ENCODE measurements at places on chromosomes 11 and 22.

- no peak for DNase-seq
These were observed 119.3 kb downstream of the METTL15 start for GRCh38 chr11:28227460-28227859.

GRCh38 chr11:9266926-9267325 is 1.8 kb upstream of the DENND5A start:
- DNase-seq, result no peak

GRCh38 chr22:18050065-18050464 is 25.7 kb upstream of the MICAL3 start:
- DNase-seq, result no peak

DNA sequence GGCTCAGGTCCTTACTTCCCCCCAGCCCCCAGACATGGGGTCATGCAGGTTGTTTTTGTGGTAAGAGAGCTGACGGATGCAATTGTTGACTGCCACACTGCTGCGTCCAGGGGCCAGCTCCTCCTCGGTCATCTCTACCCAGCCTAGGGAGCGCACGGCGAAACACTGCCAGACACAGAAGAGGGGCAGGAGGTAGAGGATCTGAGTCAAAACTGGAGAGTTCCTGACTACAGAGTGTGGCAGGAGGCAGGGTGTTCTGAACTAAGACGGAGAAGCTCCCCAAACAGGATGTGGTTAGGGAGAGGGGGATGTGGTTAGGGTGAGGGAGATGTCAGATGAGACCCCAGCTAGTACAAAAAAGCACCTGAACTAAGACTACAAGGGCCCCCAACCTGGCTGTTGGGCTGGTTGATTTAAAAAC is 12.3 kb downstream of the SMPD1 start:
- peak; percentile 93 for DNase-seq

GRCh38 chr11:117273550-117274289 is 17.4 kb upstream of the BACE1-AS start:
- no peak for DNase-seq

DNA sequence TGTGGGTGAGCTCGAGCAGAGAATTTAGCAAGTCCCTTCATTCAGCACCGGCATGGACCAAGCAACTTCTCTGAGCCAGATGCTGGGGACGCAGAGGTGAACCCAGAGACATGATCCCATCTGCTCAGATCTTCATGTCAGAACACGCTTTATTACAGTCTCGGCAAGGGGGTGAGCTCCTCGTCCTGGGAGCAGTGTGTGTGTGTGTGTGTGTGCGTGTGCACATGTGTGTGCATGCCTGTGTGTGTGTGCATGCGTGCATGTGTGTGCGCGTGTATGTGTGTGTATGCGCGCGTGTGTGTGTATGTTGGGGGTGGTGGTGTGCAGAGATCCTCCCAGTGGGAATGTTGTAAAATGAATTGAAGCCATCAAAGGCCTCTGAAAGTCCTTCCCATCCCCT is 9.8 kb downstream of the MIAT start:
- DNase-seq, result no peak

DNA sequence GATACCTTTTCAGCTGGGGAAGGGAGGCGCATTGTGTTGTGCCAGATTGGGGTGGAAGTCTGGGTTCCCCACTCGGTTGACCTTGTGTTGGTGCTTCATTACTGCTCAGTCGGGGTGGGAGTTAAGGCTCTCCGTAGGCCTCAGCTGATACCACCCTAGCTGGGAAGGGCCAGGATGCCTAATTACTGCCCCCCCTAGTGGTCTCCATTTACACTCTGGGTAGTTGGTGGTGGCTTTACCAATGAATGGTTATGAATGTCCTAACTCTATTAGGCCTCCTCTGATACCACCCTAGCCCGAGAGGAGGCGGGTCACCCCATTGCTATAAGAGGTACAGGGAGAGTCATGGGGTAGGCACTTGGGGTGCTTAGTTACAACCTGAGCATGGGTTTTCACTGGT is 27.5 kb upstream of the HIKESHI start:
- DNase-seq, result peak; percentile 35

GRCh38 chr11:86070142-86071056 is 1.5 kb upstream of the PICALM start:
- no peak for DNase-seq

- DNase-seq, result no peak
These were observed 32.1 kb downstream of the FAM168A start for GRCh38 chr11:73565804-73566203.

GRCh38 chr22:17343766-17344165 is 25.5 kb upstream of the CECR2 start:
- DNase-seq, result no peak

- no peak for DNase-seq
These were observed 247.9 kb upstream of the ARHGAP20 start for GRCh38 chr11:110960167-110960566.

- DNase-seq, result no peak
These were observed 924.9 kb downstream of the TBC1D22A start for GRCh38 chr22:47687346-47687655.

GRCh38 chr22:19762568-19763457 is 2.2 kb downstream of the TBX1 start:
- DNase-seq, result no peak

DNA sequence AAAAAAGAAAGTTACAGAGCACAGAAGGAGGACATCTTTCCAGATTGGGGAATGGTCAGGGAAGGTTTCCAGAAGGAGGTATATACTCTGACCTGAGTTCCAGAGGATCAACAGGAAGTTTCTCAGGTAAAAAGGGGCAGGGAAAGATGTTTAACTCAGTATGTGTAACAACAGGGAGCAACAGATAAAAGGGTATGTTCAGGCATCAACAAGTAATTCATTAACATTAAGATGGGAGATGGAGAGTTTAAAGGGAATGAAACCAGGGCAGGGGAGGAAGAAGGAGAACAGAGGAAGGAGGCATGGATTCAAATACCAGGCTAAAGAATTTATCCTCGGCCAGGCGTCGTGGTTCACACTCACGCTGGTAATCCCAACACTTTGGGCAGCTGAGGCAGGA is 2.5 kb upstream of the DENND5A start:
- no peak for DNase-seq

- DNase-seq, result no peak
These were observed 31.7 kb downstream of the TEAD1 start for GRCh38 chr11:12705874-12706273.

- DNase-seq, result peak; percentile 28
These were observed 74.8 kb upstream of the SLC22A12 start for GRCh38 chr11:64516226-64516625.

- no peak for DNase-seq
These were observed 17.4 kb upstream of the MRGPRX1 start for GRCh38 chr11:18956630-18957029.

GRCh38 chr11:129061492-129062230 is 119.0 kb upstream of the TP53AIP1 start:
- DNase-seq, result no peak

- no peak for DNase-seq
These were observed 40.5 kb upstream of the OR9Q1 start for GRCh38 chr11:57983191-57983590.

GRCh38 chr11:3767536-3767935 is 29.8 kb downstream of the NUP98 start:
- no peak for DNase-seq

DNA sequence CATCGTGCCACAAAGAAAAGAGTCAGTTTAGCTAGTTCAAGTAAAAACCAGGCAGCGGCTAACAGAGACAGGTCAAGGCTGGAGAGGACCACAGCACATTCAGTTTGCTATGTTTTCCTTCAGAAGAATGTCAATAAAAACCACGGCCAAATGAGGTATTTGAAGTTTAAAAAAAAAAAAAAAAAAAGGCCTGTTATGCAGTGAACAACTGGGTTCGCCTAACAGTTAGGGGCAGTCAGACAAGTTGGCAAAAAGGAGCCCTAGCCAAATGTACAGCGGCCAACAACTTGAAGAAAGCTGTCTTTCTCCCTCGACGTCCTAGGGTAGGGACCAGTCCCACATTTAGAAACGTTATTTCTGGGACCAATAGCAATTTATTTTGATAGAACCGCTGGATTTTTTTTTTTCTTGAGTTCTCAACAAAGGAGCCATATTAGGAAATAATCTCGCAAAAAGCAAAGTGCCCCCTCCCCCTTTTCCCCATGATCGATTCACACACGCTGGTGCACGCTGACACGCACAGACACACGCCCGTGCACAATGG is 237.8 kb downstream of the TTC28 start:
- no peak for DNase-seq

DNA sequence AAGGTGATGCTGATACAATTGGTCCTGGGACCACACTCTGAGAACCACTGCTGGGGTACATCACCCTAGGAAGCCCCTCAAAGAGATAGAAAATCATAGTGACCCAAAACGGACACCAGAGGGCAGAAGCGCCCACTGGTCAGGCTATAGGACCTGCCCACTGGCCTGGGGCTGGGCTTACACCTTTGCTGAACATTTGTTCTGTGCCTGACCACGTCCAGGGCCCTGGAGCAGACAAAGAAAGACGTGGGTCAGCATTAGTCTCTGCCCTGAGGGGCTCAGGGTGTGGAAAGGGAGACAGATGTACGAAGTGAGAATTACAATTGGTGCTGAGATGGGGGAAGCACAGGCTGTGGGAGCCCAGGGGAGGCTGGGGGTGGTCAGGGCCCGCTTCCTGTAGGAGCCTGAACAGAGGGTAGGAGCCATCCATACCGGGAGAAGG is 14.4 kb upstream of the SERPINH1 start:
- no peak for DNase-seq

DNA sequence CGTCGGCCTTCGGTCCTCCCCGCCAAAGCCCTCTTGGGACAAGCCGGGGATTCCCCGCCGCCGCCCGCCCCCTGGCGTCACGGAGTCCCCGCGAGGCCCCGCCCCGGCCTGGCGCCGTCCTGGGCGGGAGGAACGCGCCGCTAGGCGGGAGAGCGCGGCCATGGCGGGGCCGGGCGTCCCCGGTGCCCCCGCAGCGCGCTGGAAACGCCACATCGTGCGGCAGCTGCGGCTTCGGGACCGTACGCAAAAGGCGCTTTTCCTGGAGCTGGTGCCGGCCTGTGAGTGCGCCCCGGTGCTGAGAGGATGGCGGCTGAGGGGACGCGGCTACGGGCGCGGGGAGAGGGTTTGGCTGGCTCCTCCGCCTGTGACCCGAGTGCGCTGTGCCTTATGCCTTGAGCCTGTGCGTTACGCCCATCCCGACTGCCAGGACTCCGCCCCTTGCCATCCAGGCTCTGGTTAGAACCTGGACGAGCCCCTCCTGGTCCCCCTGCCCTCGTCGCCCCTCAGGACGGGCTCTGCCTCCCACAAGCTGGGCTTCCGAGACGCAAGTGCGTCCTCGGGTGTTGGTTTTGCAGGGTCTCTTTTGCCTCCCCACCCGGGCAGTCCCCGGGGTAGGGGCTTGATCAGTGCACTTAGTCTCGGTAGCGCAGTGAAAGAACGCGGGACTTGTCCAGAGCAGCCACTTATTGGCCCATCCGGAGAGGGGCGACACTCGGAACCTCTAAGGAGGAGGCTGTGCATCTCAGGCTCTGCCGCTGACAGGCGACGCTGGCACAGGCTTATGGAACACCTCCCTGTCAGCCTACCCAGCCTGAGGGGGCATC is at the start of gene ATG16L2:
Gene ATG16L2 (plus strand): TSS at position 126 of the 824 bp plus-strand sequence. CDS start 35 bp downstream, at position 161.
- DNase-seq, result peak; percentile 97

DNA sequence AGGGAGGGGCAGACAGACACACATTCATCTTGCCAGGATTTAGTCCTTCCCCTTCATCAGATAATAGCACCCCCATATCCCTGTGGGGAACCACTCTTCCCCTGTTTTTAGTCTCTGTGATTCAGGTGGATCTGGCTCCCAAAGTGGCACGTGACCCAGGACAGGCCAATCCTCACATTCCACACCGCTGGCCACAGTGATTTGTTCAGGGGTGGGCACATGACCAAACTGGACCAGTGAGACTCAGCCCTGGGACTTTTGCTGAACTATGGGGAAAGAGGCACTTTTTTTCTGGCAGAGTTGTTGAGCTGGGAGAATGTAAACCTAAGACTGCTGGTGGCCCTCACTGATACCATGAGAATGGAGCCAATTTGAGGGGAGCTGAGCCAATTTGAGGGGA is 19.1 kb upstream of the KCNJ11 start:
- DNase-seq, result no peak

GRCh38 chr22:50001388-50002231 is 11.0 kb downstream of the IL17REL start:
- DNase-seq, result no peak

DNA sequence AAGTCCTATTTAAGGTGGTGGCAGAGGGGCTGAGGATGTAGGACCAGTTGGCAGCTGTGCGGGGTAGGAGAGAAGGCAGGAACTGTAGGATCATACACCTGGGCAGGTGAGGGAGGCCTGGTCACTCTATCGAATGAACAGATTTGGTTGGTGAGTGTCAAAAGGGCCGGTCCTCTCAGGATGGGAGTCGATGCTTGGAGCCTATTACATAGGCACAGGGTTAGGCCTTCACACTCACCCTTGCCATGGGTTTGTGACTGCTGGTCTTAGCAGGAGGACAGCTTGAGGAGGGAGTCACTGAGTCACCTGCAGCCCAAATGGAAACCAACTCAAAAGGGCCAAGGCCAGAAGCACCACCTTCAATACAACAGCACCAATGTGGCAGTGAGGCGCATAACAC is 80.2 kb upstream of the NARS2 start:
- no peak for DNase-seq

DNA sequence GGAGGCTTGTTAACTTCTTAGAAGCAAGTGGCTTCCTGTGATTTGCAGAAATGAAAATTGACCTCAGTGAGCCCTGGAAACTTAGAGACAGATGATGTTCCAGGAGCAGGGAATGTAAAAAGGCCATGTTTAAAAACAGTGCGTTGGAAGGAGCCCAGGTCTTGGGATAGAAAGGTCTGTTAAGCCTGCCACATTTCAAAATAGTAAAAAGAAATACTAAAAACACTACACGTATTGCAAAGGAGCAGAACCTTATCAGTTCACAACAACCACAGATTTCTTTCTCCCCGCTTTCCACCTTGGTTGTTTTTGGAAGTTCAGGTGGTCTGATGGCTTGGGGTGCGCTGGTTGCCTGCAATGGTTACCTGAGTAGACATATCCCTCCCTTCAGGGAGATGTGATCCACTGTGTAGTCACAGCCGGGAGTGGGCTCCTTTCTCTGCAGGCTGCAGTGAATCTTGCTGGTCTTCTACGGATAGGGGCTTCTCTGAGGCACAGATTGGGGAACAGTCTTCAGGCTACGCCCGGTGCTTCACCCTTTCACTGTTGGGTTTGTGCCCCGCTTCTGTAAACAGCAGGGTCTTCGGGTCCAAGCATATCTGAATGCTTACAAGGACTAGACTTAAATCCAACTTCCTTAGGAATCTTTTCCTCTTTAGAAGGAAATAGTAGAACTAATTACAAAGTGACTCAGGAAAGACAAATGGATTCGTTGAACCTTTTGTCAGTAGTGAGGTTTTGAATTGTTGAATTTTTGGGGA is 1.9 kb downstream of the TEAD1 start:
- DNase-seq, result no peak

GRCh38 chr22:23603266-23603665 is 23.2 kb upstream of the IGLL1 start:
- DNase-seq, result no peak

Measured in natural killer cell (primary cell).